ENCODE measurements at places on chromosomes 3 and 15.

- DNase-seq: no peak
These were observed 6.6 kb upstream of the TTLL3 start for GRCh38 chr3:9803494-9803893.

DNA sequence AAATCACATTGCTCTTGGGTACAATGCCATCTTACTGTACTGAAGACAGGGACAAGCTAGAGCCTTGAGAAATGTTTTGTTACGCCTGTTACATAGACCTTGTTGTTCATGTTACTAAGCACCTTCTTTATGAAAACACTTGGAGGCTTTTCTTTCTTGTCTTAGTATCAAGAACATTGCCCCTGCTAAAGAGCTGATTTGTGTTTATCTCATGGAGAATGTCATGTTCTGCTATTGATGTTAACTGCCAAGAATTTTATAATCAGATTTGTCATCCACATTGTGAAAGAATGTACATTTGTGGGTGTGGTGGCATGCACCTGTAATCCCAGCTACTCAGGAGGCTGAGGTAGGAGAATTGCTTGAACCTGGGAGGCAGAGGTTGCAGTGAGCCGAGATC, 431.3 kb upstream of the MDFIC2 start:
- DNase-seq: no peak

DNA sequence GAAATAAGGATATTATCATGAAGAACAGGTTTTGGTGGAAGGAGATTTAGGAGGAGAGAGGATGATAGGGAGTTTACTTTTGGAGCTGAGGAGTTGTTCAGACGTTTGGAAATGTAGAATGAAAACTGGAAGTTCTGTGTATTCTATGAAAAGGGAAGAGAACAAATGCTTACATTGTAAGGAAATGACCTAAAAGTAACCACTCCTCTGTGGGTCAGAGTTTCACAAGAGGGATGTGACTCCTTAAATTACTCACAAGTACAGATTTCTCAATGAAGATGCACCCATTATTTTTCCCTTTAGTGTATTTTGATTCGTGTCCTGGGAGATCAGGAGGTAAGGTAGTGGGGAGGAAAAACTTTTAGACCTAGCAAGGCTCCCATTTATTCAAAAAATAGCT, 4.0 kb downstream of the RNF13 start:
- no peak for DNase-seq

GRCh38 chr15:62059816-62060112, 483 bp downstream of the VPS13C start:
- DNase-seq: no peak

GRCh38 chr3:39960515-39961191, 151.2 kb downstream of the MYRIP start:
- DNase-seq: no peak

DNA sequence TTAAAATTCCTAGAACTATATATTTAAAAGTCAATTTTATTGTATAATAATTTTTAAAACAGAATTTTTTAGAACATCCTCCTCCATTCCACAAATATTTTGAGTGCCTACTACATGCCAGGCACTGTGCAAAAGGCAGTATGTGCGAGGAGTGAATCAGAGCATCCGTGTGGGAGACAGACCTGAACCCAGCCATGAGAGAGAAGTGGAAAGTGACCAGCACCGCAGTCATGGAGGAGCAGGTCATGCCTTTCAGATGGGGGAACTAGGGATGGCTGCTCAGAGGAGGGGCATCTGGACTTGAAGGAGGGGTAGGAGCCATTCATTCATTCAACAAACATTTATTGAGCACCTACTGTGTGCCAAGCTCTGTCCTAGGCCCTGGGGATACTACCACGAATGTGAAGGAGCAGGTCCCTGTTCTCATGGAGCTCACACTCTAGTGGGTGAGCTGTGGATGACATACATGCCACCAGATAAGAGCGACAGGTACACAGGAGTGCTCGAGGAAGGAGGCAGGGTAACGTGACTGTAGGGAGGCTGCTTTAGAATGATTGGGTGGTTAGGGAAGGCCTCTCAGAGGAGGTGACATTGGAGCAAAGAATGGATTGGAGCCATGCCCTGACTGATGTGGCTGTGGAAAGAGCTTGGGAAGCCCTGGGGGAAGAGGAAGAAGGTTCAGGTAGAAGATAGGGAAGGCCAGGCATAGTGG, 3.1 kb upstream of the CHRNA3 start:
- no peak for DNase-seq
